ENCODE measurements at places on chromosomes 1 and 21. TPM values are rescaled to one million over a fixed set of nuclear protein-coding genes. Genes with fewer than 3 reads are reported as not detected.

GRCh38 chr1:155035936-155036335 is 2.3 kb downstream of the DCST1 start:
- H3K4me3 ChIP-seq = no peak overlapping the region
- no peak overlapping the region for H3K27ac ChIP-seq
- DNase-seq = no peak
- H3K27me3 ChIP-seq = no peaks in the 10 kb centered on the region
- peaks cover 5% of the 10 kb centered on the region for H3K4me1 ChIP-seq

- H3K36me3 ChIP-seq = no peaks in the 10 kb centered on the region
- H3K27me3 ChIP-seq = no peaks in the 10 kb centered on the region
- no peak overlapping the region for H3K27ac ChIP-seq
- no peak overlapping the region for H3K4me3 ChIP-seq
- DNase-seq = no peak
These were observed 66.3 kb upstream of the SLC45A1 start for GRCh38 chr1:8251635-8252034.

- no peak overlapping the region for H3K4me3 ChIP-seq
- H3K4me1 ChIP-seq = peaks cover 22% of the 10 kb centered on the region
- H3K27me3 ChIP-seq = no peaks in the 10 kb centered on the region
- H3K36me3 ChIP-seq = no peaks in the 10 kb centered on the region
- DNase-seq = peak; percentile 76
- H3K27ac ChIP-seq = peak overlapping the region; percentile 87
These were observed 46.3 kb downstream of the AGPAT3 start for GRCh38 chr21:43911015-43911934.

DNA sequence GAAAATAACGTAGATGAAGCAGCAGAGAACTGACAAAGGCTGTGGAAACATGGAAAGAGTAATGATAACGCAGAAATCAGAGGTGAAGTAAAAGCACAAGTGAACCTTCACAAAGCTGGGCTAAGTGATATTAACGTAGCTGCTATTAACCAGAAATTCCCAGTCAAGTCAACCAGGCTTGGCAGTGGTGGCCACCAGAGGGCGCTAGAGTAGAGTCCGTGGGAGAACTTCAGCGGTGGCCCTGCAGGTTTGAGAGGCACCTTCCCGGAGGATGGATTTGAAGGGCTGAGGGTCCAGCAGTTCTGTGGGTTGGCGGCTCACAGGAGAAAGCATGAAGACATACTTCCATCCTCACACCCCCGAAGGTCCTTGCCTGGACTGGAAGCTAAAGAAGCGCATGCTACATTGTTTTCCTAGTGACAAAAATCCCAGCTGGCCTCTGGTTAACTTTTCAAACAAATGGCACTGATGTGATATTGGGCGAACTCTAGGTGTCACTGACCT is 81.7 kb upstream of the ZNF648 start:
- no peak overlapping the region for H3K4me3 ChIP-seq
- peak; percentile 94 for DNase-seq
- no peaks in the 10 kb centered on the region for H3K27me3 ChIP-seq
- H3K4me1 ChIP-seq = peaks cover 24% of the 10 kb centered on the region
- H3K27ac ChIP-seq = peak overlapping the region; percentile 93

Gene KRTAP15-1
- total RNA-seq = not detected

DNA sequence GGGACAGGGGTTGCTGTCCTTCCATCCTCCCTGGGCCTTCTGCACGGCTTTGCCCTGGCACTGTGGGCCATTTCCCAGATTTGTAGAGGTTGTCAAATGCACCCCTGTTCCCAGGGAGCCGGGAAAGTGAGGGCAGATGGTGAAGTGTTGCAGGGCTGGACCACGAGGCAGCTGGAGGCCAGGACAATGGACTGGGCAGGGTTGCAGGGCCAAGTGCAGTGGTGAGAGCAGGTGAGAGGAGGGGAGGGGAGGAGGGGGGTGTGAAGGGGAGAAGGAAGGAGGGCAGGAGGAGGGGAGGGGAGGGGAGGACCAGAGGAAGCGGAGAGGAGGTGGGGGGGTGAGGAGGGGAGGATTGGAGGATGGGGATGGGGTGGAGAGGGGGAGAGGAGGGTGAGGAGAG is 443.9 kb downstream of the CAMTA1 start:
- no peaks in the 10 kb centered on the region for H3K4me1 ChIP-seq
- no peaks in the 10 kb centered on the region for H3K36me3 ChIP-seq
- H3K27ac ChIP-seq = no peak overlapping the region
- DNase-seq = no peak

Gene SIPA1L2
- 35.9 TPM for total RNA-seq

DNA sequence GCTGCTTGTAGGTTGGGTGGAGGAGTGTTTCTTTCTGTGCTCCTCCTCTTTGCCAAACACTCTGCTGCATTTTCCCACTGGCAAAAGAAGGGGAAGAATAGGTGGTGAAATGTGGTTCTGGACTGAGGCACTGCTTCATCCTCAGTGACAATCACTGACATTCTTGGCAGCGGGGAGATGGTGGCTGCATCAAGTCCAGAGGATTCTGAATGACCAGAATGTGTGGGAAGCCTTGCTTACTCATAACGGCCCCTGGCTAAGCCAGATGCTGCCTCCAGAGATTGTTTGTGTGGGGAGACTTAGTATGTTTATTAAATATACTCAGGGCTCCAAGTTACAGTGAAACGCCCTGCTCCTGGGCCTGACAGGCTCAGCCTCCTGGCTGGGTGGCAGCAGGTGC is 160.3 kb downstream of the CACNA1E start:
- no peak overlapping the region for H3K27ac ChIP-seq
- no peaks in the 10 kb centered on the region for H3K4me1 ChIP-seq
- no peak overlapping the region for H3K4me3 ChIP-seq
- H3K27me3 ChIP-seq = peaks cover 4% of the 10 kb centered on the region
- no peaks in the 10 kb centered on the region for H3K36me3 ChIP-seq

DNA sequence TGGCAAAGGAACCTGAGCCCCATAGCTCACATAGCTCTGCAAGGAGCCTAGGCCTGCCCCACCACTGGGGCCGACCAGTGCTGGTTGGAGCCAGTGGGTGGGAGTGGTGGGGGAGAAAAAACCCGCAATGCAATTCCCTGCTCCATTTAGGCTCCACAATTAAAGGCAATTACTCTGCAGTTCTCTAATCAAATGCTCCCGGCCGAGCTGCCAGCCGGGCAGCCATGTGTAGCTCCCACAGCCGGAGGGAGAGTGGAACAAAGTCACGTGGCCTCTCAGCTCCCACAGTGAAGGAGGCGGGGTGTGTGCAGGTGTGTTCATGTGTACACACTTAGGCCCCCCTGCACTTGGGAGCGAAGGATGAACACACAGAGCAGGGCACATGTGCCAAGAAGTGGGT is 81.6 kb downstream of the KIRREL1 start:
- H3K27me3 ChIP-seq = no peaks in the 10 kb centered on the region
- H3K36me3 ChIP-seq = no peaks in the 10 kb centered on the region
- DNase-seq = no peak
- no peak overlapping the region for H3K27ac ChIP-seq
- H3K4me1 ChIP-seq = no peaks in the 10 kb centered on the region
- H3K4me3 ChIP-seq = no peak overlapping the region

Gene NHLH1
- 0.13 TPM for total RNA-seq

DNA sequence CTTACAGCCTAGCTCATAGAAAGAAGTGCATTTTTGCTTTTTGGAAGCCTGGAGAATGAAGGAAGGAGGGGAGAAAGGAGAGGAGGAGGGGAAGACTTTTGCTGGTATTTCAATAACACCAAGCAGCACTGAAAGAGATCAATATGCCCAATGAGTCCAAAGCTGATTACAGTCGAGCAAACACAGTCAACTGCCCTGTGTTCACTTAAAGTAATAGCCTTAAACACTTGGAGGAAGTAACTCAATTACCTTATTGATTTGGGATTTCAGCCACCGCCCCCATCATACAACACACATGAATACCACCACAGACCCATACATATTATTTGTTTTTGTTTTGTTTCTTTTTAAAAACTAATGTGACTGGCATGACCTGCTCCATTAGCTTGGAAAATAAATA is 23.3 kb upstream of the RXRG start:
- no peak overlapping the region for H3K4me3 ChIP-seq
- no peaks in the 10 kb centered on the region for H3K4me1 ChIP-seq
- H3K27ac ChIP-seq = no peak overlapping the region
- no peaks in the 10 kb centered on the region for H3K27me3 ChIP-seq

Gene CLCA4
- 0.07 TPM for total RNA-seq
